GF-D8 (cell line): ENCODE measurements at places on chromosomes 16 and 17.

GRCh38 chr16:84833542-84834402, 14.0 kb downstream of the CRISPLD2 start:
- DNase-seq, result no peak

GRCh38 chr16:70808371-70808770, 7.4 kb upstream of the VAC14 start:
- no peak for DNase-seq

DNA sequence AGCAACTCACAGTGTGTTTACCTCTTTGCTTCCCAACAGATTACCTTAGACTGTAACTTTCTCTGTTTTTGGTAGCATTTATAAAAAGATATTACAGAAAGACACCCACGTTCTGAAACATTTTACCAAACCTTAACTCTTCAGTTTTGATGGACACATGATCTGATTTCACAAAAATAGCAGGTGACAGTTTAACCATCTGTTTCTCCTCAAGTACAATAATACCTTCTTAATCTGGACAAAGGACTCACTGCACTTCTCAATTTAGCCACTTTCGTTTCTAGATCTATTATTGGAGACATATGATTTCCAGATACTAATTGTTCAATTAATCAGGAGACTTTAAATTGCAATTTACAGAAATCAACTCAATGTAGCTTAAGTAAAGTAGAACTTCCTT, 703.8 kb upstream of the KIF2B start:
- no peak for DNase-seq

DNA sequence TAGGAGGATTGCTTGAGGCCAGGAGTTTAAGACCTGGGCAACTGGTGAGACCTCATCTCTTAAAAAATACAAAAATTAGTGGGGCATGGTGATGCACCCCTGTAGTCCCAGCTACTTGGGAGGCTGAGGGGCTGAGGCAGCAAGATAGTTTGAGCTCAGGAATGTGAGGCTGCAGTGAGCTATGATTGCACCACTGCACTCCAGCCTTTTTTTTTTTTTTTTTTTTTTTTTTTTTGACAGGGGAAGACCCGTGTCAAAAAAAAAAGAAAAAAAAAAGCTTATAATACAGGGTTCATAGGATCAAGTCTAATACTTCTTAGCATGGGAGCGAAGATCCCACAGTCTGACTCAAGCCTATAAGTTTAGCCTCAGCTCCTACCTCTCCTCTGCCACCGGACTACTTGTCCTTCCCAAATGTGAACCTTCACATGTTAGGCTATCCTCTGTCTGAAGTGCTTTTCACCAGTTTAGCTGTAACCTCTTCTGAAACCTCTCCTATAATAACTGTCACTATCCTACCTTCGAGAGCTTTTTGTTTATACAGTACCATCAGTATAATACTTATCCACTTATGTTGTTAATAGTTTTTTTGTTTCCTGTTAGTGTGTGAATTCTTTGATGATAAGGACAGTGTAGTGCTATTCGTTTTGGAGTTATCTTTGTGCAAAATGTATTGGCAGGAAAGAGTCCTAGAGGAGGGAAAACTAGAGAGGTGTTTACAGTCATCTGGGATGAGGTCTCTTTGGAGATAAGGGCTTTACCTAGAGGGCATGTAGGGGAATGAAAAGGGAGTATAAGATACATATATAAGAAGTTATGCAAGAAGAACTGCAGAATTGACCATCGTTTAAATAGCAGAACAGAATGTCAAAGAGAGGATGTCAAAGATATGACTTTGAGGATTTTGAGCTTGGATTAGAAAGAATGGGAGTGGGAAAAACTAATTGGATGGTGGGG, 15.5 kb downstream of the CPD start:
- DNase-seq, result no peak

- no peak for DNase-seq
Measured at GRCh38 chr17:77756846-77757560, 201.5 kb upstream of the TNRC6C start.

- no peak for DNase-seq
Measured at GRCh38 chr17:31935512-31935911, 1.3 kb upstream of the SUZ12 start.

DNA sequence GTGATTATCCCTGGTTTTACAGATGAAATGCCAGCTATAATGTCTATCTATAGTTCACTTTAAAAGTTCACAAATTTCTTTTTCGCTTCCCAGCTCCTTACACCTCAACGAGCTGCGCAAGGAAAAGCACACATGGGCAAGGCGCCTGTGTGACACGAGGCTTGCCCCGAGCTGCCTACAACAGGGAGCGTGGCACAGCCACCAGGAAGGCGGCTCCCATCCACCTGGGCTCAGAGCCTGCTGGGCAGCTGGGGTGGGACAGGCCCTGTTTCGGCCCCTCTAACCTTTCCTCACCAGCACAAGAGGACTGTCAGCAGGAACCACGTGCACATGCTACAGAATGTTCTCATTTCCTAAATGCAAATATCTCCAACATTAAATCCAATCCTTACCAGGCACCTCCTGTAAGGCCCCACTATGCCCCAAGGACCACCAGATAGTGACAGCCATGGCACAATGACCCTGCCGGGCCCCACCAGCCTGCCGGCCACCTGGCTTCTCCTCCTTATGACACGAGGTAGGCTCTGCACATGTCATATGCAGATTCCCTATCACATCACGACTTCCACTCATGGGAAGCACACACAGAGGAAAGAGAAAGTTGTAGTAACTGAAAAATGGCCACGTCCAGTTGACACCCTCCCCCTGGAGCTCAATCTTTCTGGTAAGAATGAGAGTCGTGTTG, 92.1 kb downstream of the ZNF778 start:
- DNase-seq, result no peak

DNA sequence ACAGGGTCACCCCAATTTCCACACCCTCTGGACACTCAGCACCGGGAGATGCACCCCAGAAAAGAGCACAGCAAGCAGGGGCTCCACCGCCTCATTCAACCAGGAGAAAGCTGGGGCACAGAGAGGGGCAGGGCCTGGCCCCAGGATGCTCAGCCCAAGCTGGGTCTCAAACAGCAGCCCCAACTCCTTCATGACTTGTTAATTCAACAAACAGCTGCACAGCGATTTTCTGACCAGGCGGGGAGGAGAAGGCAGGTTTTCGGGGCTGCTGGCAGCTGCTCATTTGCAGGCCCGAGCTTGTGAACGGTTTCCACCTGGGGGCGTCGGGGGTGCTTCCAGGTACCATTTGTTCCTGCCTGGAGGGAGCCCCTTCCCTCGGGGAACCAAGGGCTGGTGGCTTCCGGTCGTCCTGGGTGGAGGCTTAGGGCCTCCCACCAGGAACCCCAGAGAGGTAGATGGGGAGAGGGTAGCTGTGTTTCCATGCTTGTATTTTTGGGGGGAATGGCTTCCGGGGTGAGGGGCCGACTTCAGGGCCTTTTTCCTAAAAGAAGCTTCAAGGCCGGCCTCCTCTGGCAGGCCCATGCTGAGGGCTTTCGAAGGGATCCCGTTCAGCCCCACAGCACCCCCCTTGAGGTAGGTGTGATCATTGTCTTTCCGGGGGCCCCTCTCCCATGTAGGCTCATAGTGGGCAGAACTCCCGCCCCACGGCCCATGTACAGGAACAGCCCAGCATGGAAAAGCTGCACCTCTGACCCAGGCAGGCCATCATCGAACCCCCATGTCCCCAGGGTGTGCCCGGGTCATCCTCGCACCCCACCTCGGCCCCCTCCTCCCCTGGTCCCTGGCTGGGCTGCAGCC, 191.6 kb upstream of the GSE1 start:
- no peak for DNase-seq

DNA sequence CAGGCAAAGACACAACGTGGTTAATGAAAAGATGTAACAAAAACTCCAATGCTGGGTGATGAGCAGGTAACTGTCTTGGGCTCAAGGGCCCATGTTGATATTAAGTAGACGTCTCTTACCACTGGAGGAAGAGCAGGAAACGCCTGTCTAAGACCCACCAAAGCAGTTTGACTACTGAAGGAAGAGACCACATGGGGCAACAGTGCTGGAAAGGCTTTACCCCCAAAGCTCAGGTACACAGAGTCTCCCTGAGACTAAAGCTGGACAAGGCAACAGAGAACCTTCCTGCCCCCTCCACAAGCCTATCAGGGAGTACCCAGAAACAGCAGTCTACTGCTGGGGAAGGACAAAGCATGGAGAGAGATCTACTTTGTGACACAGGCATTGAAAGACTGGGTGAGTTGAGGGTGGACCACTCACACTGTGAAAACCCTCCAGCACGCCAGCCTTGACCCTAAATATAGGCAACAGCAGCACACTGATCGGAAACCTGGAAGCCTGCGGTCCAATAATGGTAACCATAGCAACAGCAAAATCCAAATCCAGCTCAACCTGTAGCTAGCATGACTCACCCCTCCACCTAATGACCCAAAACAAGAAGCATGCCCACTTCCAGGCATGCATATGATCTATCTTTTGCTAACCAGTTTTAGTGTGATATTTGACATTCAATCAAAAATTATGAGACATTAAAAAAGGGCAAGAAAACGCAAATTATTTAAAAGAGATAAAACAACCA, 270.5 kb upstream of the SDK2 start:
- DNase-seq, result no peak

- DNase-seq, result no peak
Measured at GRCh38 chr17:81498953-81499600, 13.5 kb downstream of the ACTG1 start.

- no peak for DNase-seq
Measured at GRCh38 chr17:65925606-65926307, 266.2 kb downstream of the CEP112 start.

GRCh38 chr16:78896280-78896679, 704.3 kb downstream of the MAF start:
- no peak for DNase-seq

DNA sequence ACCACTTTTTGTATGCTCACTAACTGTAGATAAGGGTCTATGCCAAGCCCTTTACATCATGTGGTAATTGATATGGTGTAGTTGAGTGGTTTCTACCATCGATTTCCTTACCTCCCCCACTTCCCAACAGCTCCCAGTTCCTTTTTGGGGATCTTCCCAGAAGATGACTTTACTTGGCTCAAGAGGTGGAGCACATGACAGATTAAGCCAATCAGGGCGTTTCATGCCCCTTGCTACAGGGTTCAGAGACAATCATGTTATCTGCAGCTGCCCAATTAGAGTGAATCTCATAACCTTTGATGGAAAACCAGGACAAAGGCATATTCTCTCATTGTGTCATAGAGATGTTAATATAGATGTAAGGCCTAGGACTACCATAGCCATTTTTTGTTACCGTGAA, 16.2 kb upstream of the BMERB1 start:
- no peak for DNase-seq

DNA sequence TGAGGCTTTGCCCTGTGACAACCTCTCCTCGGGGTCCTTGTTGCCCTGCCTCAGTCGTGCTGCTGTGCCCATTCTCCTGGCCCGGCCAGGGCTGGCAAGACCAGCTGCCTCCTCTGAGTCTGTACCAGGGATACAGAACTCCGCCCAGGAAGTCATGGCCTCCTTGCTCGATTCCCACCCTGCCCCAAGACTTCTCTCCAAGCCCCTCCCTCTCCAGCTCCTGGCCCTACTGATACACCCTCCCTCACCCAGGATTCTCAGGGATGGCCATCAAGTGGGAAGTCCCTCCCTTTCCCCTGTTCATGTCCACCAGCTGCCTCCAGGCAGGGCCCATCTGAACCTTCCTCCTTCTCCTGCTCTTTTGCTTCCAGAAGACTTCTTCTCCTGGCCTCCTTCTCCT, 11.2 kb upstream of the TMEM208 start:
- DNase-seq, result peak; percentile 33

DNA sequence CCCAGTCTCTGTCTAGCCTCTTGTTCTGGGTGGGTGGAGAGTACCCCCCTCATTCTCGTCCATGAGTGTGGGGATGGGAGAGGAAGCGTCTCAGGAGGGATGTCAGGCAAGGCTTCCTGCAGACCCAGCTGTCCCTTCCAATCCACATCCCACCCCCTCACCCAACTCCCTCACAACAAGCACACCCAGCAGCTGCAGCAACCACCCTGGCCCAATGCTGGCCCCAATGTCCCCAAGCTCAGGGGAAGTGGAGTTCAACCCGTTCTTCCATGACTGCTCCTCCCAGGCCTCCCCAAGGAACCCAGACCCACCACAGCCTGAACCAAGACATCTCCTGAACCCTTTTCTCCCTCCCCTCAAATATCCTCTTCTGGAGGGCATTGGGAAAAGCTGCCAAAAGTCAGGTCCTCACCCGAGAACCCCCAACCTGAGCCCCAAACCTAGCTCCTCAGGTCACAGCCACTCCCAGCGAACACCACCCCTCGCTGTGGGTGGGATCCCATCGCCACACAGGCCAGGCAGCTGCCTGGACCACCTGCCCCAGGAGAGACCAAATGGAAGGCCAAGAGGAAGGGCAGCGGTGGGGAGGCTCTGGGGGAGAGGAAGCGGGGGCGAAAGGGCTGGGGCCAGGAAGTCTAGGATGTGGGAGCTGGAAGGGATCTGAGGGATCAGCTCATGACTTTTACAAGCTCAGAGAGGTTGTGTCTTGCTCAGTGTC, 47.6 kb downstream of the FZD2 start:
- no peak for DNase-seq

DNA sequence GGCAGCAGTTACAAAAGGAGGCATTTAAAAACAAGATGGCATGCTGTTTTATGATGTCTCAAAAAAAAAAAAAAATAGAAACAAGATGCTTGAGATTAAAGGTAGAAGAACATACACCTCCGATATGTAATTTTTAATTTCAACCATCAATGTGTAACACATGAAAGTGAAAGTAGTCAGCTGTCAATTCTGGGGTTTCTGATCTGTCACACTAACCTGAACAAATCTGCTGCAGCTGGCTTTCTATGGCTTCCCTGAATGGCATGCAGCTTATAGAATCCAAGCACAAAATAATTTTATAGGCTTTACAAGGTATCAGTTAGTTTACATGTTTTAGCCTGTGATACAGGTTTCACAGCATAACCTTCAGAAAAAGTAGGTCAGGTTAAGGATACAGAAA, 13.5 kb downstream of the GLYR1 start:
- no peak for DNase-seq

- no peak for DNase-seq
Measured at GRCh38 chr17:57288040-57288772, 31.9 kb downstream of the MSI2 start.

GRCh38 chr16:21190013-21190412, 21.4 kb downstream of the ZP2 start:
- no peak for DNase-seq
